DMS53 (cell line): ENCODE measurements at places on chromosomes 1 and 21.
A peak's percentile ranks its signal among the peaks of the same experiment; 100 is the strongest.

GRCh38 chr1:60634106-60634505, 448.3 kb upstream of the NFIA start:
- DNase-seq = no peak

DNA sequence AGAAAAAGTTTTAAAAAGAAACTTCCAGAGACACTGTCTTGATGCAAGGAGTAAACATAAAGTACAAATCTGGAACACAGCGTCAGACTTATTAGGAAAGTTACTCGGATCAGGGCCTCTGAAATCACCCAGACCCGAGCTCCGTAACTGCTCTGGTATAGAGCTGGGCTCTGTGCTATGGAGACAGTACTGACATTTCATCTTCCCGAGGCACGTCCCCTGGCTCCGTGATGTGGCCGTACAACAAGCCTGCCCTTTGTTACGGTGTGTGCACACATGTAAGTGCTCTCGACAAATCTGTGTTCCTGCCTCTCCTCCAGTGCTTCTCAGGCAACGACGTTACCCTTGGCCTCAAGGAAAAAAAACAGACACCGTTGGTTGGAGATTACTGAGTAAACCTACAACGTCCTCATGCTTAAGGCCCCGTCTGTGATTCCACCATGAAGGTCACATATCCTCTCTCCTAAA, 107.0 kb upstream of the IRF2BP2 start:
- peak; percentile 82 for DNase-seq

- DNase-seq = no peak
Measured at GRCh38 chr1:26351590-26352337, 2.2 kb downstream of the CRYBG2 start.

- DNase-seq = no peak
Measured at GRCh38 chr1:46030876-46031660, 101.4 kb downstream of the PIK3R3 start.

- DNase-seq = no peak
Measured at GRCh38 chr1:154711416-154711815, 103.4 kb upstream of the ADAR start.

- peak; percentile 74 for DNase-seq
Measured at GRCh38 chr1:1426496-1427105, 5.5 kb upstream of the ANKRD65 start.

DNA sequence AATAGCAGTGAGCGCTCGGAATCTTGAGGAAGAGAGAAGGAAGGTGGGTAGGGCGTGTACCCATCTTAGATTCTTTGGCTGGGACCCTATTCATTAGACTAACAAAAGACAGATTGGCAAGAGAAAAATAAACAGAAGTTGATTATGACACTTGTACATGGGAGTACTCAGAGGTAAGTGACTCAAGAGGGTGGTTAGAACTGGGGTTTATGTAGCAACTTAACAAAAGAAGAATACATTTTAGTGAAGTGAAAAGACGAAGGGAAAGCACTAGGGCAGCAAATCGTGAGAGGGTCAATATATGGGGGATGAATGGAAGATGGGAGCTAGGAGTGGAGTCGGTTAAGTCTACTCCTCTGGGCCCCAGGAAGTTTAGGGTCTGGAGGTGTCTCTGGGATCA, 25.8 kb upstream of the RCC2 start:
- no peak for DNase-seq

GRCh38 chr1:184189361-184189760, 137.8 kb downstream of the TSEN15 start:
- no peak for DNase-seq

DNA sequence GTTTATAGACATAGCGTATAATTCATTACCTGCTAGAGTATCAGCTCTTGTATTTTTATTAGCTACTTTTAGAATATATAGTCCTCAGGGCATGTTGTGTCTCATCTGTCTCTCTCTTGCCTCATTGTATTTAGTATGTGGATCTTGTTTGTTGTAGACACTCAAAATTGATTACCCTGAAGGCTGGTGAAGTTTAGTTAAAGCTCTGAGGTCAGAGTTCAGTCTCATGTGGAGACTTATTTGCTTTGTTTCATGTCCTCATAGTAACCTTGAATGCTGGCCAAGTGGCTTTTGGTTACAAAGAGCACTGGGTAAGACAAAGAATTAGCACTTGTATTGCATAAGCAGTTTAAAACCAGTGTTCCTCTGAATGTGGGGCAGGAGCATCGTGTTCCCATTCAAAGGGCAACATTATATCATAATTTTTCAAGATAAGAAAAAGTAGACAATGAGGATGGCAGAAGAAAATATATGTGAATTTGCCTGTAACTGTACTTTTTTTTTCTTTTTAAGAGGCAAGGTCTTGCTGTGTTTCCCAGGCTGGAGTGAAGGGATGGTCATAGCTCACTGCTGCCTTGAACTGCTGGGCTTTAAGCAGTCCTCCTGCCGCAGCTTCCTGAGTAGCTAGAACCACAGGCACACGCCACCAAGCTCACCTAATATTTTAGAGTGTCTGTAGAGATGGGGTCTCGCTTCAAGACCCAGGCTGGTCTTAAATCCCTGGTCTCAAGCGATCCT, 17.4 kb downstream of the CNST start:
- peak; percentile 77 for DNase-seq

GRCh38 chr21:45983981-45984551, 2.5 kb downstream of the COL6A1 start:
- peak; percentile 90 for DNase-seq

GRCh38 chr1:77319036-77319705, 37.4 kb downstream of the AK5 start:
- no peak for DNase-seq

DNA sequence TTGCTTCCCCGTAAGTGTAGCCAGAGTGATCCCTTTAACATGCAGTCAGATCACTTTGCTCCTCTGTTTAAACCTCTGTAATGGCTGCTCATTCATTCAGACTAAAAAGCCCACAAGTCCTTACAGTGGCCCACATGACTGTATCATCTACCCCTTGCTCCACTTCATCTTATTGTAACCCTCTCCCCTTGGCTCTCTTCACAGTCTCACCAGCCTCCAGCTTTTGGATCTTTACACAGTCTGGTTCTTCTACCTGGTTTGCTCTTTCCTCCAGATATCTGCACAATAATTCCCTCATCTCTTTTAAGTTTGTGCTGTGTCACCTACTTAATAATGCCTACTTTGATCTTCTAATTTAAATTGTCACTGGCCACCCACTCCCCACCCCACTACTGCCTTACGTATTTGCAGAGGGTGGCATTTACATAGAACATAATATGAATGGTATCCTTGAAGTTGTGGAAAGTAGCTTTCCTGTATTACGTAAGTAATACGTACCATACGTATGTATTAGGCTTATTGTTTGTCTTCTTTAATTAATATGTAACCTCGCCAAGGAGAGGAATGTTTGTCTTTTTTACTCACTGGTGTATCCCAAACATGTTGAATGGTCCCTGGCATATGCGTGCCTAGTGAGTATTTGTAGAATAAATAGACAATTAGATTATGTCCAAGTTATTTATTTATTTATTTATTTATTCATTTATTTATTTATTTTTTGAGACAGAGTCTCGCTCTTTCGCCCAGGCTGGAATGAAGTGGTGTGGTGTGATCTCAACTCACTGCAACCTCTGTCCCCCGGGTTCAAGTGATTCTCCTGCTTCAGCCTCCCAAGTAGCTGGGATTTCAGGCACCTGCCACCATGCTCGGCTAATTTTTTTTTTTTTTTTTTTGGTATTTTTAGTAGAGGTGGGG, 48.6 kb downstream of the TSNAX start:
- peak; percentile 67 for DNase-seq

- no peak for DNase-seq
Measured at GRCh38 chr1:59364037-59364436, 67.1 kb downstream of the FGGY start.

DNA sequence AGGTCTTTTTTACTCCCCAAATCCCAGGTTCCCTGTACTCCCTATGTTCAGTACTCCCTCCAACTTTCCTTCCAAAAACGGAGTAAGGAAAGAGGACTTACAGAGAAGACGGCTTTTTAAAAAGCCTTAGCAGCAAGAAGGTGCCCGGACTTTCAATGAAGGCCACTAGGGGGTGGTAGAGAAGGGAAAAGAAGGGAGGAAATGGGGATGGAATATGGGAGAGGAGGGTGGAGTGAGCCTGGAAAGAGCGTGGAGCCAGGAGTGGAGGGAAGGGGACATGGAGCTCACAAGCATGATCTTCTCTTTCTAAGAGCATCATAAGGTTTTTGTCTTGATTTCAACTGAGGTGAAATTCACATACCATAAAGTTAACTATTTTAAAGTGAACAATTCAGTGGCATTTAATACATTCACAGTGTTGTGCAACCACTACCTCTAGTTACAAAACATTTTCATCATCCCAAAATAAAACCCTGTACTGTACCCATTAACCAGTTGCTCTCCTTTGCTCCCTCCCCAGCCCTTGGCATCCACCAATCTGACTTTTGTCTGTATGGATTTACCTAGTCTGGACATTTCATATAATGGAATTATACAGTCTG, 129.9 kb downstream of the ZNF281 start:
- DNase-seq = peak; percentile 91

DNA sequence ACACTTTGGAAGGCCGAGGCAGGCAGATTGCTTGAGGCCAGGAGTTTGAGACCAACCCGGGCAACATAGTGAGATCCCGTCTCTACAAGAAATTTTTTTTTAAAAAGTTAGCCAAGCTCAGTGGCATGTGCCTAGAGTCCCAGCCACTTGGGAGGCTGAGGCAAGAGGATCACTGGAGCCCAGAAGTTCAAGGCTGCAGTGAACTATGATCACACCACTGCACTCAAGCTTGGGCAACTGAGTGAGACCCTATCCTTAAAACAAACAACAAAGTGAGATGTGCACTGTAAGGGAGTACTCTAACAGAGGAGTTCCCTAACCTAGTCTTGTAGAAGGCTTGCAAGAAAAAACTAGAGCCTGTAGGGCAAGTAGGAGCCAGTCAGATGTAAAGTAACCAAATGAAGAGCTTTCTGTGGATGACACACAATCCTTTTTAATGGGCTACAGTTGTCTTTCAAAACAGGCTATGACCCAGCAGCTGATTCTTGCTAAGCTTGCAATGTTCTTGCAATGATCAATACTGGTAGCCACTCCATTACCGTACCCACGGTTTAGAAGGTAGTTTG, 38.0 kb upstream of the SRP9 start:
- no peak for DNase-seq

DNA sequence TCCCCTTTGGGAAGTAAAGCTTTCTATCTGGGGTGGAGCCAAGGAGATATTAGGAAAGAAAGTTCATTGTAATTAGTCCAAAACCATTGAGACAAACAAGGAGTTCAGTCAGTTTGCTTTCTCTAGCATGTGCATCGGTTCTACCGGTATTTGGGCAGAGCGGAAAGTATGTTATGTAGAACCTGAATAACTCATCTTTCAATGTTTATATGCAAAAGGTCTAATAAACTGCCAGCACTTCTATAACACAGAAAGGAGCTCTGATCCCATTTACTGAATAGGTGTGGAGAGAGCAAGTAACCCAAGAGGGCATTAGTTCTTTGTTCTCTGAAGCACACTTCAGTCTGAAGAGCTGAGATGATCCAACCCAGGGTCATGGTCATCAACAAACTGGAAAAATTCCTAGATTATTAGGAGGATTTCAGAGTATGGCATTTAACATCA, 3.5 kb downstream of the TGFB2 start:
- DNase-seq = peak; percentile 87

DNA sequence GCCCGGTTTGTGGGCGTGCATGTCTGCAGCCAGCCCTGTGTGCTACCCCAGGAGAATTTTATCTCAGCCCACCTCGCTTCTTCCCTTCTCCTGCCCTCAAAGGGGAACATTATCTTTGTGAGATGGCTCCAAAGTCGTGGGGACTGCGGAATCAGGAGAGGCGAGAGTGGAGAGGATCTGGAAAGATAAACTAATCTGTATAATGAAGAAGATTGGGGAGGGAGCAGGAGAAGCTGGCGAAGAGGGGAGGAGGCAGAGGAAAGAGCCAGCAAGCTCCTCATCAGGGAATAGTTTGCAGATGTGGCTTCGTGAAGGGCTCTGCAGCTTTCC, 310.3 kb downstream of the MATN1 start:
- no peak for DNase-seq

GRCh38 chr1:183565261-183565660, 25.0 kb downstream of the NCF2 start:
- DNase-seq = no peak

GRCh38 chr21:27831816-27832569, 865.1 kb upstream of the ADAMTS5 start:
- no peak for DNase-seq

GRCh38 chr1:69086148-69086547, 481.6 kb upstream of the LRRC7 start:
- DNase-seq = no peak

DNA sequence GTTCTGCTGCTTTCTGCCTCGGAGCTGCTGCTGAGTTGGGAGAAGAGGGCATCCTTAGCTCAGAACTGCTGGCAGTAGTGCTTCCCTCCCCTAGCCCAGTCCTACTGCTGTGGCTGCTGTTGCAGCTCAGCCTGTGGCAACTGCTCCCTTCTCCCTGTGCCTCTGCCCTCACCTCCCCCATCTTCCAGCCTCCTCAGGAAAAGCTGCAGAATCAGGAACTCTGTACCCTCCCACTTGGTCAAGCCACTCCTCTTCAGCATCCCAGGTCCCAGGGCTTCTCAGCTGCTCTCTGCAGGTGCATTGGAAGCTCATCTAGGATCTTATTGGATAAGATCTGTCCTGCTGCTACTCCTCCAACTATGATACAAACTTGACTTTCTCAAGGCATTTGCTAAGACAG, 316.7 kb downstream of the BRINP2 start:
- peak; percentile 21 for DNase-seq

DNA sequence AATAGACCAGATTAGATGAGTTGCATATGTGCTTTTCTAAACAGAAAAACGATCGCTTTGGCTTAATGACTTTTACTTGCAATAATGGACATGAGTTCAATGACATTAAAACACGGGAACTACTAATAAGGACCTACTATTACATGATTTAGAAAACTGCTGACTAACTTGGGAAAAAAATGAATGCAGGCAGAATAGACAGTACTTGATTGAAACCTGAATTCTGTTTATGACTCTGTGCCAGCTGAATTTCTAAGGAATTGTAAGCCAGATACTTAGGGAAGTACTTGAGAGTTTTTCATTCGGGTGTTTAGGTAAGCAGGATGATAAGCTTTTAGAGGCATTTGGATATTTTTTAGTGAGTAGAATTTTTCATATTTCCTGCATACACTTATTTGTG, 12.0 kb downstream of the ADGRL2 start:
- DNase-seq = no peak

GRCh38 chr1:87030740-87031690, 116.6 kb downstream of the HS2ST1 start:
- no peak for DNase-seq

GRCh38 chr1:190102757-190103326, 374.8 kb downstream of the BRINP3 start:
- DNase-seq = peak; percentile 78

- no peak for DNase-seq
Measured at GRCh38 chr1:11906870-11907269, 19.4 kb downstream of the KIAA2013 start.

GRCh38 chr1:223860051-223860622, 14.4 kb upstream of the TP53BP2 start:
- DNase-seq = no peak

- DNase-seq = no peak
Measured at GRCh38 chr1:208093046-208093445, 151.1 kb downstream of the PLXNA2 start.
